Panc1 (cell line): ENCODE measurements at places on chromosomes 16 and 17.

DNA sequence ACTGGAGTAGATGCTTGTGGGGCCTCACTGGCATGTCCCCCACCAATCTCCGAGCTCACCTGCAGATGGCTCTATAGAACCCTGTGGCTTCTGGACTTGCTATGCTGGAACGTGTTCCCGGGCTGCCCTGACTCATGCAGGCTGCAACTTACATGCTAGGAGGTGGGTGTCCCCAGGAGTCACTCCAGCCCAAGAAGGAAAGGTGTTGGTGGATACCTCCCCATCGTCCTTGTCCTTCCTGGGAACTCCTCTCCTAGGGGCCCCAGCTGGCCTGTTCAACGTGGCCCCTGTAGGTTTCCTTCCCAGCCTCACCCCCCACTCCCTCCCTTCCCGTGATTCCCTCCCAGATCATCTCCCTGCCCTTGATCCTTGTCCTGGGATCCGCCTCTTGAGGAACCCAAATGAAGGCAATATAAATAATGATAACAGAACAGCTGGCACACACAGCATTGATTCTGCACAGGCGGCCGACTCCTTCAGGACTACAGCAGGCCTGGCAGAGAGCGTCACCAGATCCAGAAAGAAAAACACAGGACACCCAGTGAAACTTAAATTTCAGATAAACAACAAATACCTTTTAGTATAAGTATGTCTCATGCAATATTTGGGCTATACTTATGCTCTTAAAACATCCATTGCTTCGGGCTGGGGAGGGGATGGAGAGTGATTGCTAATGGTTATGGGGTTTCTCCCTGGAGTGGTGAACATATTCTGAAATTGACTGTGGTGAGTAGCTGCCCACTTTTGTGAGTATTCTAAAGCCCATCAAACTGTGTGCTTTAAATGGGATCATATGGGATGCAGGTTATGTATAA is 221.1 kb upstream of the GSE1 start:
- no peak for DNase-seq

DNA sequence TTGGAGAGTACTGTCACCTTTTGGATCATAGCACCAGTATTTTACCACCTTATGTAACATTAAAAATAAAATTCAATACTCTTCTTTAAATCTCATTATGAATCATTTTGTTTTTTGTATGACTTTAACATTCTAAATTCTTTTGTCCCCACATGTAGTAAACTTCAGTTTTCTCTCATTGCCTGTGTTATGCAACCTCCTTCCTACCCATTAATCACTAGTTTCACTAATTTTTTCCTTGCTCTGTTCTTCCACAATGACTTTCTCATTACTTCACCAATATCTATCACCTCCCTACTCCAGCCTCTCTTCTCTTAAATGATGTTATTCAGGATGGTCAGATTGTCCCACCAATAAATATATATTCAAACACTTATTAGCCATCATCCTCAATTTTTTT is 68.7 kb downstream of the TTC19 start:
- DNase-seq, result no peak

- DNase-seq, result no peak
Observed at GRCh38 chr16:67685388-67686112, 18.9 kb downstream of the C16orf86 start.

- DNase-seq, result no peak
Observed at GRCh38 chr16:81273223-81273950, 34.9 kb downstream of the BCO1 start.

DNA sequence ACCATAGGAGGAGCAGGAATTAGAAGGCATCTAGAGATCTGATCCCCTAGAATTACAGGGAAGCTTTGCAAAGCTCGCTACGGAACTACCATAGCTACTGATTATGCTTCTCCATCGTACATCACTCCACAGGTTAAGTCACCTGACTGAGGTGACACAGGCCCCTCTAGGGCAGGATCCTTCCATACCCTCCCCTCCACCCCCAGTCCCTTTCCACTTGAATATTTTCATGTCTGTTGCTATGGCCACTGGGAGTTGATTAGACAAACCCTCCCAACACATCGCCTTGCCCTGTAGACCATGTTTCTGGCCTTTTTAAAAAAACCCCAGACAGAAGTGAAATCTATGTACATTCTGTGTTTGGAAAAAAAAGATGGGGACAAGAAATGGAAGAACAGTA is 287.1 kb downstream of the SOX9 start:
- DNase-seq, result no peak
